ENCODE measurements at places on chromosomes 4 and X.

- no peak for DNase-seq
Observed at GRCh38 chrX:129092757-129093156, 430.5 kb downstream of the SMARCA1 start.

GRCh38 chr4:149095001-149095400, 652.8 kb upstream of the NR3C2 start:
- no peak for DNase-seq

DNA sequence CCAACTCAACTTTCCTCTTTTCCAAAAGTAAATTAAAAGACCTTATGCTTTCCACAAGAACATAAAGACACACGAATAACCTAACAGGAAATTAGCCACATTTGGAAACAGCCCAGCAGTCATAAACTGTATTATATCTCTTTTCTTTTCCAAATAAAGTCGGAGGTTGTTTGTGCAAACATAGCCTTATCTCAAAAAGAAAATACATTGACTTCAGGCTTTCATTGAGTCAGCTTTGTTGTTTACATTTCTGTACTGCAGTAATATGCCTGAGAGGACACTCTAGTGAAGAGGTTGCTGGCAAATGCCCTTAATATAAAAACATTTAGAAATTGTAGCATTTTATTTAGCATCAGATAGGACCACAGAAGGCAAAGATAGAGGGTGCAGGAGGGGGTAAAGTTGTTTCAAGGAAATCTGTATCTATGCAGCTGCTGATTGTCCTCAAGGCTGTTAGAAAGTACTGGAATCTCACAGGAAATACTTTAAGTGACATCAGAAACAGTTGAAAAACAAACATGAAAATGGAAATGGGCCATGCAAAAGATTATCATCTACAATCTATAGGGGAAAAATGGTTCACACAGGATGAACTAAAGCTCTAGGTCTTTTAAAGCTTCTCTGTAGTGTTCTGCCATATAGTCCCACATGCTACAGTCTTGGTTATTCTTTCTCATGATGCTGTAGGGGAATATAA, 14.5 kb downstream of the LNX1 start:
- no peak for DNase-seq

GRCh38 chr4:3418029-3418762, 23.6 kb upstream of the HGFAC start:
- no peak for DNase-seq

Measured in stimulated activated CD4-positive, alpha-beta T cell treated with anti-CD3 and anti-CD28 coated beads, Interleukin-15, amount 100 ng/mL, for 24 hours (primary cell).